ENCODE measurements at places on chromosomes 3 and 15.
A peak's percentile ranks its signal among the peaks of the same experiment; 100 is the strongest.

DNA sequence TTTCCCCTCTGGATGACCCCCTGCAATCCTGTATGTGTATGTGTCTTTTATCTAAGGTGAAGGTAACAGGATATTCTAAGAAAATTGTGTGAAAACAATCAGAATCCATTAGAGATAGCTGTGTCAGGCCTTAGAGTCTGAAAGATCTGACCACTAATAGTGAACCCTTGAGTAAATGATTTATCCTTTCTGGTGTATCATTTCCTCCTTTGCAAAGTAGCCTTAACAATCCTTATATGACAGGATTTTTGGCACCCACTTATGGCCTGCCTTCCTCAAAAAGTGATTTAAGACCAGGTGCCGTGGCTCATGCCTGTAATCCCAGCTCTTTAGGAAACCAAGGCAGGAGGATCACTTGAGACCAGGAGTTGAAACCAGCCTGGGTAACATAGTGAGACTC, 110.2 kb downstream of the RBPMS2 start:
- no peak for DNase-seq

- no peak for DNase-seq
Measured at GRCh38 chr3:4845882-4846281, 133.4 kb upstream of the BHLHE40 start.

DNA sequence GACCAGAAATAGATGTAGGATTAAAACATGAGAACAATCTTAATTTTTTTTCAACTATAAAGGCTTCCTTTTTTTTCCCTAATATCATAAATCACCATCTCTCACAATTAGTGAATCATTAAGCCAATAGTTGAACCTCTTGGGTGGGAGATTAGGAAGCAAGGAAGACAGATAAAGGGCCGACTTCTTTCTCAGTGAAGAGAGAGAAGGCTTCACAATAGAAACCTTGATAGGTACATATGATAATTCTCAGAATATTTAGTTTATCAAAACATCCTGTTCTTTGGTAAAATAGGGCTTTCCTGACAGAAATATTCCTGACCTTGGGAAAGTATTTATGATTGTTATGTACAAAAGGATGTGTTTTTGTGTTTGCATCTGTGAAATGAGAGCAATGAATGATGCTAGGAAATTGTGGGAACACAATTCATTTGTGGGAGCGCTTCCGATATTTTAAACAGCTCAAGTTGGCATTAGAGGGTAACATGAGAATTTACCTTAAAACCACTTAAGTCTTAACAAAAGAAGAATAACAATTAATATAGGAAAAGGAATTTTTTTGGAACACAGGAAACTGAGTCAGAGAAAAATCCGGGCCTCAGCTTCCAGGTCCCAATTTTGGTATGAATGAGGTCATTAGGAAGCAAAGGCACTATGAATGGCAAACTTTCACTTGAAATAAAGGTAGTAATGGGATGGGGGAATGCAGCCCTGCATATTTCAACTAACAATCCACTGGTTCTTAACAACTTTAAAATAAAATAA, 263.2 kb upstream of the TGFBR2 start:
- no peak for DNase-seq

DNA sequence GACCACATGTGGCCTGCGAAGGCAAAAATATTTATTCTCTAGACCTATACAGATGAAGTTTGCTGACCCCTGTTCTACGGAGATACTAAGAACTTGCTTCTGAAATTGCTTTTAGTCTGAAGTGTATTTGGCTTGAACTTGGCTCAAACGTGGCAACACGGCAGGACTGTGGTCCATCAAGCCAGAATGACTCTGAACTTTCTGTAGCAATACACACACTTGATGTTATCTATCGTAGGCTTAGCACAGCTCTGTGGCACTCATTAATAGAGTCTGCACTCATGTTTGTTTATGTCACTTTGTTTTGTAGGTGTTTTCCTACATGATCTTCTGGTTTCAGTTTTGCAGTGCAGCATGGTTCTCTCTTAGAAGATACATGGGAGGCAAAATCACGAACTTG, 298.1 kb downstream of the ADAMTS17 start:
- no peak for DNase-seq

DNA sequence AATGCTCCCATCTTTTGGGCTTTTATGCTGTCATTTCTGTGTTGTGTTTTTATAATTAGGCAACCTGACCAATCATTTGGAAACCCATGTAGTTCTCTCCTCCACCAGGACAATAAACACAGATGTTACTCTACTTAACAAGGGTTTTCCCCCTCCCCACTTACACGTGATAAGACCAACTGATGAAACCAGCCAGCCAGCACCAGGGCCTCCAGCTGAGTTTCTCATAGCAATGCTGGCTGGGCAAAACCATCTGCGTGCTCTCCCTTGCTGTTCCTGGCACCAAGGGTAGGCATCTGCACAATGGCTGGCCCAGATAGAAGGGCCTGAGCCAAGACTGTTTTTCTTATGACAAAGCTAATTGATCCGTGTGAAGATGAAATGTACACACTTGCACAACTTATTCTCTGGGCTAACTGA, 310.4 kb downstream of the PLCL2 start:
- DNase-seq: no peak

GRCh38 chr3:116102037-116102436, 343.2 kb downstream of the LSAMP start:
- no peak for DNase-seq

GRCh38 chr15:26098801-26099200, 235.7 kb upstream of the ATP10A start:
- DNase-seq: no peak

DNA sequence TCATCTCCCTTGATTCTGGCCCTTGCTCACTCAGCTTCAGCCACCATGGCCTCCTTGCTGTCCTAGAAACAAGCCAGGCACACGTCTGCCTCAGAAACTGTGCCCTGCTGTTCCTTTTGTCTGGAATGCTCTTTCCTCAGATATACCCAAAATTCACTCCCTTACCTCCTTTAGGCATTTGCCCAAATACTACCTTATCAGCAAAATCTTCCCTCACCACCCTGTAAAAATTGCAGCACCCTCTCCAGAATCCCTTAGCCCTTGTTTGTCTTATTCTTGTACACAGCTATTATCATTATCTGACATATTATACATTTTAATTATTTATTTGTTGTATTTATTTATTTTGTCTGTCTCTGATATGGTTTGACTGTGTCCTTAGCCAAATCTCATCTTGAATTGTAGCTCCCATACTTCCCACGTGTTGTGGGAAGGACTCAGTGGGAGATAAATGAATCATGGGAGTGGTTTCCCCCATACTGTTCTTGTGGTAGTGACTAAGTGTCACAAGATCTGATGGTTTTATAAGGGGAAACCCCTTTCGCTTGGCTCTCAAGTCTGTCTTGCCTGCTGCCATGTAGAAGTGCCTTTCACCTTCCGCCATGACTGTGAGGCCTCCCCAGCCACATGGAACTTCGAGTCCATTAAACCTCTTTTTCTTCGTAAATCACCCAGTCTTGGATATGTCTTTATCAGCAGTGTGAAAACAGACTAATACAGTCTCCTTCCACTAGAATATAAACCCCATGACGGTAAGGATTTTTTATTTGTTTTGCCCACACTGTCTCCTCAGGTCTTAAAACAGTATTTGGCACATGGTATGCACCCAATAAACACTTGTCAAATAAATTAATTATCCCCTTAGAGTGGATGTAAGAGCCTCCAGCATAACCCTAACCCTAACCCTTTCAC, 60.0 kb upstream of the STT3B start:
- DNase-seq: no peak

GRCh38 chr15:52532427-52532826, 3.7 kb upstream of the MYO5A start:
- DNase-seq: no peak

GRCh38 chr15:79496838-79497237, 64.7 kb downstream of the MINAR1 start:
- DNase-seq: no peak

DNA sequence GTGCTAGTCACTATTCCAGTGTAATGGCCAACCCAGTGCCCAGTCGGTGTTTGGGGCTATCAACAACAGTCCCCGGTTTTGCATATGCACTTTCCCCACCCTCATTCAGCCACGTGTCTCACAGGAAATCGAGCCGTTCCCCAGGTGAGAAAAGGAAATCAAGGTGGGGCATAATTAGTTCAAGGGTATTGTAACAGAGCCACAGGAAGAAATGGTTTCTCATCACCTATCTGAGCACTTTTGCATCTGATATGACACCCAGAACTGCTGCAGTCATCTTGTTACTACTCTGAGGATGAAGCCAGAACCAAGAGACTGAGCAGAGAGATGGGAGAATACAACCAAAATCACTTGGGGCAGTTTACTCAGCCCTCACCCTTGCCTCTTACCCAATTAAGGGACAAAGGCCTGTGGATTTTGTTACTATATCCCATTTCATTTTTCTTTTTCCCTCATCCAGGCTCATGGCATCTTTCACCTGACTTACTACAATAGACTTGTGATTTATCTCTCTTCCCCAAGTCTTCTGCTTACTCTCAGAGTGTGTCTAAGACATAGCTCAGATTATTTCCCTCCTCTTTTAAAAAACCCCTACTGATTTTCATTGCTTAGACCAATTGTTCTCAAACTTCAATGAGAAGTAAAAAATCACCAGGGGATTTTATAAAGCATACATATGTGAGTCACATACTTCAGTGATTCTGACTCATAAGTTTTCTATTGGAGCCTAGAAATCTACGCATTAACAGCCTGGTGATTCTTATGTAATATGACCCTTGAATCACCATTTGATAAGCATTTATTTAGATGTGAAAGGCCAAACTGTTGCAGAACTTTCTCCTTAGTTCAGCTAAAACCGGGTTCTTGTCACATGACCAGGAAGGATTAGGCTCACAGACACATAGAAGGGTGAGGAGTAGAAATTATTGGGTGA, 40.5 kb downstream of the TRAT1 start:
- no peak for DNase-seq

DNA sequence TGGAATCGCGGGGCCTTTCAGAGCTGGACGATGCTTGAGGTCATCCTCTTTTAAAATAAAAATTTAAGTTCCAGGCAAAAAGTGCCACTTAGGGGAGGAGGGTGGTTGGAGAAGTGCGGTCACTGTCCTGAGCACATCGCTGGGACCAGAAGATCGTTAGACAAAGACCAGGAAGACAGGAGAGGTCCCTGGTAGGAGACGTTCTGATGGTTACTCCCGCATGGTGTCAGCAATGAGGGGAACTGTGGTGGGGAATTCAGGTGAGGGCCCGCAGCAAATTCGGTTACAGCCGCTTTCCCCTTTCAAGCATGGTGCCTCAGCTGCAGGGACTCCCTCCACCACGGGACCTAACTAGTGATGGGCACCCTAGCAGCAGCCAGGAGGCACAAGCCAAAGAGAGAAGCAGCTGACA, 1.0 kb upstream of the ISY1 start:
- no peak for DNase-seq

DNA sequence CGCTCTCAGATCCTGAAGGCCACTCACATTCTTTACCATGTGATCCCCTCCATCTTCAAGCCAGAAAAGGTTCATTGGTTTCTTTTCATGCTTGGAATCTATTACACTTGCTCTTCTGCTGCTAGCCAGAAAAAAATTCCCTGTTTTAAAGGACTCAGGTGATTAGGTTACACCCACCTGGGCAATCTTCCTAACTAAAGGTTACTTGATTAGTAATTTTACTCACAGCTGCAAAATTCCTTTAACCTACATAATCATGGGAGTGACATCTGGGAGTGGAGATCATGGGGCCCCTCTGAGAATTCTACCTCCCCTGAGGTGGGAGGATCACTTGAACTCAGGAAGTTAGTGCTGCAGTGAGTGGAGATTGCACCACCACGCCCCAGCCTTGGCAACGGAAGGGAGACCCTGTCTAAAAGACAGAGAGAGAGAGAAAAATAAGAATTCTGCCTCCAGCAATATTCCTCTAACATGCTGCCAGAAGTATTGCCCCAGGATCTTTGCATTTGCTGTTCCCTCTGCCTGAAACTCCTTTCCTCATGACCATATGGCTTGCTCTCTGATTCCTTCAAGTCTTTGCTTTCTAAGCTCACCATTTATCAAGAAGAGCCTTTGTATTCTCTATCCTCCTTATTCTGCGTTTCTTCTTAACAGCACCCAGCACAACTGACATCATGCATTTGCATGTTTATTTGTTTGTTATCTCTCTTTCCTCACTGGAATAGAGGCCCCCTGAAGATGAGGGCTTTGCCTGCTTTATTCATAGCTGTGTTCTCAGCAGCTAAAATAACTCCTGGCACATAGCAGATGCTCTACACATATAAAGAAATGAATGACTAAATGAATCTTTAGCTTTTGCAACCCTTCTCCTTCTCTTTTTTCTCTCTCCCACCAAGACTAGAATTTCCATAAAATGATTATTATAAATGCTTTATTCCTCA, 68.2 kb downstream of the EDEM1 start:
- DNase-seq: no peak

GRCh38 chr15:96320703-96321638, 9.5 kb upstream of the NR2F2 start:
- no peak for DNase-seq

- DNase-seq: no peak
Measured at GRCh38 chr15:81880314-81880713, 165.5 kb downstream of the MEX3B start.

GRCh38 chr3:71942432-71943187, 157.7 kb upstream of the PROK2 start:
- no peak for DNase-seq

DNA sequence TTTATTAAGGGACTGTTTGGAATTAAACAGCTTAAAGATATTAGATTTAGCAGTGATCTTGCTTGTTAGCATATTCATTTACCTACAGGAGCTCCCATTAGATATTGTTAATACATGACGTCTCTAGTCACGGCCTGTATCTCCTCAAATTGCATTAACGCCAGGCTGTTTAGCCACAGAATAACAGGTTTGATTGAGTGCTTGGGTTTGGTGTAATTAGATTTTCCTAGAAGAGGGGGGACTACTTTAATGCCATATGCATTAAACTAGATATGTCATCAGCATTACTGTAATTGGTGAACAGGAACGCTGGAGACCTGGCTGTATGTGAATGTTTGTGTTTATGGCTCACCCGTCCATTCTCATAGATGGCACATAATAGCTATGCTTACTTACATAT, 841.4 kb upstream of the NR2F2 start:
- DNase-seq: no peak

DNA sequence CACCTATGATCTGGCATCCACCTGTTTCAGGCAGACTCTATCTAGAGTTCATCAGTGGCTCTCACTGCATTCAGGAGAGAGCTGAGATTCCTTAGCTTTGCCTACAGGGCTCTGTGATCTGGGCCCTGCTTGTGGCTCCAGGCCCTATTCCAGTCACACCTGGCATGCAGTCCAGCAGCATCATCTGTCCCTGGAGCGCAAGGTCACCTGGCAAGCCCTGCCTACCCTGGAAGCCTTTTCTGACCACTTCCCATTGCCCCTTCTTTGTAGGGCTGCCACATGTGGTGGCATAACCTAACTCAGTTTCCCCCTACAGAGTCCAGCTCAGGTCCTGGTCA, 115.1 kb upstream of the PLXNA1 start:
- DNase-seq: no peak

GRCh38 chr15:32670623-32671022, 29.1 kb downstream of the SCG5 start:
- no peak for DNase-seq

GRCh38 chr3:184417619-184418327, 37.9 kb downstream of the CHRD start:
- DNase-seq: peak; percentile 66
